Natural killer cell treated with Interleukin-12 subunit alpha and Interleukin-12 subunit beta and Interleukin-15 and Interleukin-18, amount 100 ng/mL, for 72 hours (primary cell): ENCODE measurements at places on chromosomes 5 and 9. TPM values are rescaled to one million over a fixed set of nuclear protein-coding genes. Genes with fewer than 3 reads are reported as not detected.

Gene C7
- not detected for total RNA-seq

Gene SPINK13
- total RNA-seq = not detected

Gene NADK2
- total RNA-seq = 13.1 TPM

Gene ZNF879
- 4.6 TPM for total RNA-seq

DNA sequence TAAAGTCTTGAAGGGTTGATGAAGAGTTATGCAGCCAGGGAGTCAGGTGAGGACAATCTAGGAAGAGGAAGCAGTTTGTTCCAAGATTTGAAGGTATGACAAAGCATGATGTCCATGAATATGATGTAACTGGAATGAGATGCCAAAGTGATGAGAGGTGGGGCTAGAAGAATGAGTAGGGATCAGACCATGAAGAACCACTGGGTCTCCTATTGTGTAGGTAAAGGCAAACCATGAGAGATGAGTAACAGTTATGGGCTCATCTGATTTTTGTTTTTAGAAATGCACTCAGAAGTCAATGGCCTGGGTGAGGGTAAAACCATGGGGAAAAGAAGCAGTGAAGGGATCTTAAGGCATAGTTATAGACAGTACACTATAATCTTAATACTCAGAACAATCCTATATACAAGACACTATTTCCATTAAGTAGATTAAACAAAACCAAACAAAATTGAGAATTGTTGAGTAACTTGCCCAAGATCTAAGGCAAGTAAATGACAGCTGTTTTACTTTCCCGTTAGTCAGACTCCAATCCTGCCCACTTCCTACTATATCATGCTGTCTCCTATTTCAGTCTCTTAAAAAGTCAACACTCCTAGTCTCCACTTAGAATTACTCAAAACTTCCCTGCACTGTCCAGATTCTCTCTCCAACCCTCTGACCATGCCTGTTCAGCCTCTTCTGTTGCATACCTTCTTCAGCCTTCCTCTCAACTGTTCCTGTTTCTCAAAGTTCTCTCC, 393.8 kb upstream of the MEF2C start:
- DNase-seq = no peak

DNA sequence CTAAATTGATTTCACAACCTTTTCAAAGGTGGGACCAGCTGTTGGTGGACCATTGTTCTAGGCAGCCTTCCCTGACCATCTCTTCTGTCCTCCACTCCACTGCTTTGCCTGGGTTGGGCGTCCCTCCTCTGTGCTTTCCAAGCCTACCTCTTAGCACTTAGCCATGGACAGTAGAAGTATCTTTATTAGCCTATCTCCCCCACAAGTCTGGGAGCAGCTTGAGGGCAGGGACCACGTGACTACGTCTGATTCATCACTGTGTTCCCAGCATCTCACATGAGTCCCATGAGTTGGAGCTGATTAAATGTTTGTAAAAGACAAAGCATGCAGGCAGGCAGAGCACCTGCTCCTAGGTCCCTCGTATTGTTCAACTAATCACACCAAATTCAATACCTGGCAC, 20.9 kb downstream of the MORN5 start:
- no peak for DNase-seq

DNA sequence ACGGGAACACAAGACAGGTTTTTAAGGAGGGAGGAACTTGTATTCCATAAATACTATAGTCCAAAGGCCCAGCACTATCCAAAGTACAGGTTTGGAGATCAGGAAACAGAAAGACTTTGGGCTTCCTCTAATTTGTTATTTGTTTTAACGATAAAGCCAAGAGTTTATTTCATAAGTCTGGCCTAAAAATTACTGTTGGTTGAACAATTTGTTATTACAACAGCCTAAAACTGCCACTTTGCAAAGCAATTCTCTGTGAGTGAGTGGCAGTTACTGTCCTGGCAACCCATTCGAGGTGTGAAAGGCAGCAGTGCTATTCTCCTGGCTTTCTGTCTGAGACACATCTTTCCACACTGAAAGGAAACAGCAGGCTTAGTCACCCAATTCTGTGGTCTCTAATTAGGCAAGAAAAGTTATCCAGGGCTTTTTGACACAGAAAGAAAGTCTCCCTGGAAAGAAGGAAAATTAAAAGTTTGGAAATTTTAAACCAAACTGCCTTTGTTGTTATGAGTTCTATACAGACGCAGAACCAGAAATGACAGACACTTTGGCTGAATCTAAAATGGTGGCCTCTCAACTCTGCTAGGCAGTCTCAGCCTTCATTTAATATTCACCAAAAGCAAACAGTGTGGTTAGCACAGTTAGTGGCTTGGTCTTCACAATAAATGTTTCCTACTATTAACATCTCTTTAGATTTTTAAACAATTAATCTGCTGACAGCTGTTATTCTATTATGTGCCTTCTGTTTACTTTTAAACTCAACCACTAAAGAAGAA, 33.9 kb downstream of the PSMB7 start:
- no peak for DNase-seq
